ENCODE measurements at places on chromosomes 4 and X.

DNA sequence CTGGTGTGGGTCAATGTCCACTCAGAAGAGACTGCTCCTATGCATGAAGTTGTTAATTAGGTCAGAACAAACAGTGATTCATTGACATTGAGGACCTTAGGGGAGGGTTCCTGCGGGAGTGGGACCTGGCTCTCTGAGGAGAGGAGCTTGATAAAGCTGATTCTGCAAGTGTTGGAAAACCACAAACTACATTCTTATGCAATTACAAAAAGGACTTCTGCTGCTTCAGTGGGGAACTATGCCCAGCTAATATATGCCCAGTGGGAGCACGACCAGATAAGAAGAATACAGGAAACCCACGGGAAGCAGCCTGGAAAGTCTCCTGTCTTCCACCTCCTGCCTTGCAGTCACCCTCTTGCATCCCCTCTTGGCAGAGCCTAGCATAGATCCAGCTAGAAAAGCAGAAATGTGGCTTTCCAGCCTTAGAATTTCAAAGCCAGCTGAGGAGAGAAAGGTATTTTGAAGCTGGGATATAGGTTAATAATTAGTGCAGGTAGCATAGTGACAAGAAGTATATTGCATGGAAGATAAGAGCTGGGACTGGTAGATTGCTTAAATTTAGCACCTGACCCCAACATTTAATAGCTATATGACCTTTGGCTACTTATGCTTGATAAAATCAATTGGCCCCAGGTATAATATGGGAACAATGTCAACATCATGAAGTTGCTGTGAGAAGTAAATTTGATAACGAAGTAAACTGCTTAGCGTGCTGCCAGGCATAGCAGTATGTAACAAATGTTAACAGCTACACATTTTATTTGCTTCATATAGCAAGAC lies 34.9 kb upstream of the UGT8 start:
- DNase-seq = no peak

DNA sequence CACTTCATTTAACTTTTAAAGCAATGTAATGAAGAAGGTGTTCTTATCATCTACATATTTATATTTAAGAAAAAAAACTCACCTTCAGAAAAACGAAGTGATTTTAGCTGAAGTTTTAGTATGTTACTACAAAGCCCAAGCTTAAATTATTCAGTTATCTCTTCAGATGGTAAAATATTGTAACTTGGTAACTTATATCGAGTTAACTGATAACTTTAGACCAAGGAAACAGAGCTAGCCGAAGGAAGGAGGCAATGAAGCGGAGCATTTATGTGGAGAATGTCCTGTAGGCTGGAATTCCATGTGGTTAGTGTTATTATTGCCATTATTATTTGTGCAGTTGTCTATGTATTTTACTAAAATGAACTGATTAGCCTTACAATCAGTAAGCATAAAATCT lies 1102.1 kb upstream of the LCORL start:
- DNase-seq = no peak

DNA sequence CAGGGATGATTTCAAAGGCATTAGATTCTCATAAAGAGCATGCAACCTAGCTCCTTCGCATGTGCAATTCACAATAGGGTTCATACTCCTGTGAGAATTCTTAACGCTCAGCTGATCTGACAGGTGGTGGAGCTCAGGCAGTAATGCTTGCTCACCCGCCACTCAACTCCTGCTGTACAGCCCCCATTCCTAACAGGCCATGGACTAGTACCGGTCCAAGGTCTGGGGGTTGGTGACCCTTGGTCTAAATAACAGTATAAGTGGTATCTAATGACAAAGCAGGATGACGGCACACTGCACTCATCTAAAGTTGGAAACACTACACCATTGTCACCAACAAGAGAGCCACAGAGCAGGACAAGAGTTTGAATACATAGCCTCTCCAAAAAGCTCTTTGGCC lies 28.5 kb downstream of the ADGRA3 start:
- no peak for DNase-seq

GRCh38 chr4:8388528-8388870 lies 52.0 kb downstream of the ACOX3 start:
- no peak for DNase-seq

GRCh38 chr4:146333895-146334262 lies 119.5 kb downstream of the REELD1 start:
- no peak for DNase-seq

- no peak for DNase-seq
These were observed 288.7 kb downstream of the PRDM5 start for GRCh38 chr4:120633810-120634209.

DNA sequence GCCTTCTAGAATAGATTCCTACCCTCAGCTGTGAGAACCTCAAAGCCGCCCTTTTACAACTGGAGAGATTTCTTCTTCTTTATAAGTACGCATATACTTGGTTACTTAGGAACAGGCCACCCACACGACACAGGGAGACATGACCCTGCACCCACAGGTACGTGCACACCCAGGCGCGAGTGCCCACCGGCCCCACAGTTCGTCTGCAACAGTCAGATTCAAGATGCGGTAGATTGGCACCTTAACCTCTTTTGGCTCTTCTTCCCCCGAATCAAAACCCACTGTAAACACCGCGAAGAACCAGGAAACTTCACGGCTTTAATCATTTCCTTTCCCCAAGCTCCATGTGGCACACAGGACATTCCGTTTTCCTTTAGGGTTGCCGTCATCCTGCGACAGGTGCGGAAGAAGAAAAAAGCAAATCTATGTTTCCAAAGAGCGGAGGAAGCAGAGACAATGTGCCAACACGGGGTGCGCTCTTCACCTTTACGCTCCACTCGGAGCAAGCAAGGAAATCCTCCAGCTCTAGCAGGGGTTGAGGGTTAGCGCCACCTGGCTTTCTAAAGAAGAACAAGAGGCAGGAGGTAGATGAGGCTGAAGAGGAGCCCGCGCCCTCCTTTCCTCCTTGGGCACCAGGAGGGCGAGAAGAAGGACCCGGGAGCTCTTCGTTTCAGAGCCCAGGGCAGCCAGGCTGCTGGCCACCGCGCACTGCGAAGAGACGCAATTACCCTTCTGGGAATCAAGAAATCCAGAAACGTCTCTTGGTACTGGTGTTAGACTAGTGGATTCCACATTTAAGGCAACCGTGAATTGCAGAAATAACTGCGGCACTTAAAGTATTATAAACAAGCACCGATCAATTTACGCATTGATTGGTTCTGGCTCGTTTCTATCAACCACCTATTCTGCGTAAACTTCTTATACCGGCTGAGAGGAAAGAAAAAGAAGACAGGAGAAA lies 35.7 kb downstream of the HAND2 start:
- peak; percentile 65 for DNase-seq

DNA sequence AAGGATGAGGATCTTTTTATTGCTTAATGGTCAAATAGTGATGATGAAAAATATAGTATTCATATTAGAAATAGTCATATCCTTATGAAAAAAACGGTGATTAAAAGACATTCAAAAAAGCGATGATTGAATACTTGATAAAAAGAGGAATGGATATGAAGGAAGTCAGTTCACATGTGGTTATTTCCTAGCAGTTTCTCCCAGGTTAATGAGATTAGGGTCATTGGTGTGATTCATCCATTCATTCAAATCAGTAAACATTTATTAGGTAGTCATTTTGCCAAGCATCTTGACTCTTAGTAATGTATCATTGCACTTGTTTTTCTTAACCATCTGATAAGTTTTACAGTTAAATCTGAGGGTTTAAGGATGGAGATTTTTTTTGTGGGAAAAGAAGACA lies 294.1 kb downstream of the ARHGAP24 start:
- no peak for DNase-seq

- DNase-seq = no peak
These were observed 46.5 kb downstream of the ZFYVE28 start for GRCh38 chr4:2371765-2372487.

GRCh38 chr4:187606581-187606980 lies 389.0 kb upstream of the ZFP42 start:
- DNase-seq = peak; percentile 32

- DNase-seq = no peak
These were observed 367.4 kb upstream of the ANXA10 start for GRCh38 chr4:167724941-167725340.

GRCh38 chr4:56619816-56620215 lies 61.3 kb downstream of the HOPX start:
- no peak for DNase-seq

- DNase-seq = no peak
These were observed 459 bp downstream of the RBMX2 start for GRCh38 chrX:130402208-130402684.

- peak; percentile 23 for DNase-seq
These were observed 1.3 kb upstream of the BCORL1 start for GRCh38 chrX:129981200-129981553.

DNA sequence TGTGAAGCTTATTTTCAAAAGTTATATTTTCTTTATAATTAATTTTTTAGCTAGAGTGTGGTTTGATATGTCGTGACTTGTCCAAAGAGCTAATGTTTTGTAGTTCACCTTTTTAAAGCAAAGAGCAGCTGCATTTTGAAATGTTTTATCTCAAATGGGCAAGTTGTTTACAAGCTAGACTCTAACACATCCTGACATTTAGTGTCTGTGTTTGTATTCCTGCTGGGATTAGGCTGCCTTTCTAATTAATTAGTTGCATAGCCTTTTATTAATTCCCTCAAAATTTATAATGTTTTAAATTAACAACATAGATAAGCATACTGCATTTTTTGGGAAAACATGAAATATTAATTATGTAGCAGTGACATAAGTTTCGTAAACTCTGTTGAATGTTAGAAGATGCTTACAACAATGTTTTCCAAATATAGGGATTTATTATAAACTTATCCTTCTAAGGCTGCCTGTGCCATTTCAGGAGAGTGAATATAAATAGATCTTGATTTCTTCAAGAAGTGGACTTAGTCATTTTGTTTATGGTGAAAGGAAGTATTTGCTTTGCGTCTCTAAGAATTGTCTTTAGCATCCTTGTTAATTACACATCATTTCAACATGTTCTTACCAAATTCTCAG lies 37.7 kb upstream of the NUDT6 start:
- DNase-seq = no peak

DNA sequence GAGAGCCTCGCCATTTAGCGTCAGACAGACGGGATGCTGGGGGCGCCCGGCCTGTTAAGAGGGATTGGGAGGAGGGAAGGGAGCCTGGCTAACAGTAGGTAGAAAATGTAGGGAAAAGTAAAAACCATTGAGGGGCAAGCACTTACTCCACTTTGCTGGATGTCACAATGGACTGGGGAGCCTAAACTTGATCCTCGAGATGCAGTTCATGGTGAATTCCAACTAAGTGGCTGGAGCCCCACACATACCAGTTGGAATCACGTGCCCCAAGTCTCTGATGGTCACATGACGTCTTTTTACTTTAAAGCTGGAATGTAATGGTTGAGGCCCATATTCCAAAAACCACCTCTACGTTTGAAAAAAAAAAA lies 1.5 kb downstream of the PLS3 start:
- DNase-seq = no peak

GRCh38 chrX:134929808-134930207 lies 61.0 kb upstream of the SMIM10 start:
- no peak for DNase-seq

GRCh38 chr4:182048871-182049270 lies 194.3 kb upstream of the TENM3 start:
- DNase-seq = no peak

DNA sequence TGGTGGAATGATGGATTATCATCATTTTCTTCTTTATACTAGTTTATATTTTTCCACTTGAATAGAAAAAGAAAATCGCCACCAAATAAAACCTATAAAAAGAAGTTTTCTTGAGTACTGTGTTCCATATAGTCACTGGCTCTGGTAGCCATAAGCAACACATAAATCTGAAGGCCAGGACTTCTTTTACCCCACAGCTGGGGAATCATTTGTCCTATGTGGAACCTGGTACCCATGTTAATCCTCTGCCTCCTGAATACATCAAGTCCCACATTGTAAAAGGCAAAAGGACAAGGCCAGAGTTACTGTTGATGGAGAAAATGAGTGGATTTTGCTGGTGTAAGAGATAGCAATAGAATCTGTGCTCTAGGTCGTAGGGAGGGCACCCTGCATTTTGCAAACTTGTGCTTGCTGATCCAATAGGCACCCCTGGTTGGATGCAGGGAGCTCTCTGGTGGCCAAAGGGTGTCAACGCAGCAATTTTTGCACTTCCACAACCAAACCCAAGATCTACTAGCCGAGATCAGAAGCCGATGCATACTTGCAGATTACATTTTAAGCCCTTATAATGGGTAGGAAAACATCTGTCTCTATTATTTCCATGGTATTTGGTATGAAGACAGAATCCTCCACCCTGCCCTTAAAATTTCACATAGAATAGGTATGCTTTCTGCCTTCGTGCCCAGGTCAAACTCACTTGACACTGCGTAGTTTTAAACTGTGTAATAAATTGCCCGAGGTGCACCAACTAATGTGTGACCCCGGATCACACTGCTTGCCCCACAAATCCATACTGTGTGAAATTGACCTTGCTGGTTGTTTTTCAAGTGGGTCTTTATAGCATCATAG lies 146.2 kb upstream of the SCML1 start:
- DNase-seq = peak; percentile 40

- DNase-seq = peak; percentile 38
These were observed 9.0 kb upstream of the SLC25A6 start for GRCh38 chrX:1400742-1401471.

GRCh38 chrX:110477593-110478228 lies 119.1 kb downstream of the RTL9 start:
- DNase-seq = no peak

DNA sequence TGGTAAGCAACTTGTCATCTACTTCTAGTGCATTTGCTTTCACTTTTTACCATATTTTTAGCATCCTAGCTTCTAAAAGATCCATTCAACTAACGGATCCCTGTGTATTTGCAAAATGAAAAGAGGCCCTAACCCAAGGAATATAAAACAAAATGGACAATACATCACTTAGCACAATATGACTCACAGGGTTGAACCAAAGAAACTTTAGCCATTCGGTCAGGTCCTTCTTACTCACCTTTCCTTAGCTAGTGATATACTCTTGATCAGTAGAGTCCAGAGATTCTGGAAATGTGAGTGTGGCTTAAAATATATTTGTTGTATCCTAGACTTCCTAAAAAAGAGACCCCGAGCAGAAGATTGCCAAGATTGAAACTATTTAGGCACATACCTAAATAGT lies 19.5 kb downstream of the TMPRSS11E start:
- no peak for DNase-seq

- DNase-seq = no peak
These were observed 35.4 kb upstream of the PPA2 start for GRCh38 chr4:105509291-105509690.

DNA sequence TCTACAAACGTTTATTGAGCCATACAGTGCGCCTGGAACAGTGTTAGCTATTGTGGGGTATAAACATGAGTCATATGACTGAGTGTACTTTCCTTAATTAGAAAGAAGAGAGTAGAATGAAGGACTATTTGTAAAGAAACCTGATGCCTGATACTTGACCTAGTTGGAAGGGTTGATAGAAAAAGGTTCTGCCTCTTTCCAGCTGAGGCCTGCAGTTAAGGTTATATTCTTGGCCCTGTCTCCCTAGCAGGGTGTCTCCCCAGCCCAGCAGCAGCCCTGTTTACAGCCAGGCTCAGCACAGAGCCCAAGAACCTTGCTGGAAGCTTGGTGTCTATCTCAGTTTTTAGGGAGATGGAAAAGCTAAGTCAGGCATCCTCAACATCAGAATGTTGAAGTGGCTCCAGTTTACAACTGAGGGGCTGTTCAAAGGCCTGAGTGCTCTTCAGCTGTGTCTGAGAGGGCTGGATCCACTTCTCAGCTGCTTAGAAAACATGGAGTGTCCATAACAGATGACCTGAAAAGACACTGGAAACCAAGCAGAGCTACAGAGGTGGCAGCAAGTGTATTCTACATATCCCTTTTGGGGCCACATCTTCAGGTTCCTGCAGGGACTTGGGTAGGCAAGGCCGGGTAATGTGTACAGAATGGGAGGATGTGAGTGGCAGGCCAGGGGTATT lies 21.6 kb downstream of the NYX start:
- no peak for DNase-seq

GRCh38 chr4:38144031-38144430 lies 183.8 kb downstream of the PTTG2 start:
- DNase-seq = no peak

Data from stimulated activated CD8-positive, alpha-beta memory T cell treated with anti-CD3 and anti-CD28 coated beads, Interleukin-4, amount 100 ng/mL, for 48 hours (primary cell).